ENCODE measurements at places on chromosomes 13 and 19.

- no peak for DNase-seq
Observed at GRCh38 chr19:47190167-47190727, 40.8 kb downstream of the BBC3 start.

- DNase-seq, result no peak
Observed at GRCh38 chr13:33543631-33544265, 258.2 kb upstream of the STARD13 start.

DNA sequence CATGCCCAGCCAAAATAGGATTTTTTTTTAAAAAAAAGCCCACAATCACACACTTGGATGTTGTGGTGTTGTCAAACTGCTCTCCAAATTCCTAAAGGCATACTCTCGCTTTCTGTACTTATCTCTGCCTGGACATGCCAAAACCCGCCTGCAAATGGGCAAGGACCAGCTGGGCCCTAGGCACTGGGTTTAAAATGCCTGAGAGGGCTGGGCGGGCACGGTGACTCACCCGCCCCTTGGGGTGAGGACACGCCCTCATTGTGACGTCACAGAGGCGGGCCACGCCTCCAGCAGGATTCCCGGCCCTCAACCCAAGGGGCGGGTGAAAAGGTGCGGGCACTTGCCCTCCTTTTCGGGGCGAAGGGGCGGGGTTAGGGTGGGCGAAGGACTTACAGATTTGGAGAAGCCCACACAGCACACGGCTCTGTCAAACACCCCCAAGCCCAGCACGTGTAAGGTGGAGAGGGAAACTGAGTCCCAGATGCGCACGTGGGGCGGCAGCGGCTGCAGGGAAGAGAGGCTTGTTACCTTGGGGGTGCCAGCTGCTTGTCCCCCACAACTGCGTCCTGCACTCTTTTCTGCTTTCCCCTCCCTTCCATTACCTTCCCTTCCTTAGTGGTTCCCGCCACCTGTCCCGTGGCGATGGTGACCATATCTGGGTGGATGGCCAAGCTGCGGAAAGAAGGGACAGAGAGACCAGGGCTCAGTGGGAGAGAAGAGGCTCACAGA is 6.6 kb downstream of the EML2 start:
- no peak for DNase-seq

DNA sequence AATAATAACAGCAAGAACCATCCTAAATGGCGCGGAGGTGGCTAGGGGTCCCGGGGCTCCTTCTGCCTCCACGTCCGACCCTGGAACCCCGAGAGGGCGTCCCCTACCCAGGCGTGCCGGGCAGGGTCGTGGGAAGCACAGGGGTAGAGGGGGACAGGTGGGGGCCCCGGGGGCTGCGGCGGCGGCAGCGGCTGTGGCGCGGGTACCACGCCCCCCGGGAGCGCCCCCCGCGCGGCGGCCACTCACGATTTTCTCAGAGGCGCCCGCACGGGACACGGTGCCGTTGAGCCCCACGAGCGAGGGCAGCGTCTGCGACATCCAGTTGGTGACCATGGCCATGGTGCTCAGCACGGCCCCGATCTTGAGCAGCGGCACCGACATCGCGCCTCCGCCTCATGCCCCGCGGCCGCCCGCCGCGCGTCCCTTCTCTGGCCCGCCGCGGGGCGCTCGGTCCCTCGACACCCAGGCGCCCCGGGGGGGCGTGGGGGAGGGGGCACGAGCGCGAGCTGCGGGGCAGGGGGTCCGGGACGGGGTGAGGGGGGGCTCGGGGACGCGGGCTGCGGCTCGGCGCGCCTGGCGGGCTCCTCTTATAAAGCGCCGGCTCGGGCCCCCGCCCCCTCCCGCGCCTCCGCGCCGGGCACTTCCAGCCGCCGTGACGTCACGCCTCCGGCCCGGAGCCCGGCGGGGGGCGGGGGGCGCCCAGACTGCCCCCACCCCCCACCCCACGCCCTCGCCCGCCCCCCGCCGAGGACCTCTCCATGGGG is 22.9 kb downstream of the OLFM2 start:
- DNase-seq, result peak; percentile 59

- no peak for DNase-seq
Observed at GRCh38 chr13:44459674-44460073, 86.0 kb downstream of the SERP2 start.
